SW480 (cell line): ENCODE measurements at places on chromosomes 2 and 18.

DNA sequence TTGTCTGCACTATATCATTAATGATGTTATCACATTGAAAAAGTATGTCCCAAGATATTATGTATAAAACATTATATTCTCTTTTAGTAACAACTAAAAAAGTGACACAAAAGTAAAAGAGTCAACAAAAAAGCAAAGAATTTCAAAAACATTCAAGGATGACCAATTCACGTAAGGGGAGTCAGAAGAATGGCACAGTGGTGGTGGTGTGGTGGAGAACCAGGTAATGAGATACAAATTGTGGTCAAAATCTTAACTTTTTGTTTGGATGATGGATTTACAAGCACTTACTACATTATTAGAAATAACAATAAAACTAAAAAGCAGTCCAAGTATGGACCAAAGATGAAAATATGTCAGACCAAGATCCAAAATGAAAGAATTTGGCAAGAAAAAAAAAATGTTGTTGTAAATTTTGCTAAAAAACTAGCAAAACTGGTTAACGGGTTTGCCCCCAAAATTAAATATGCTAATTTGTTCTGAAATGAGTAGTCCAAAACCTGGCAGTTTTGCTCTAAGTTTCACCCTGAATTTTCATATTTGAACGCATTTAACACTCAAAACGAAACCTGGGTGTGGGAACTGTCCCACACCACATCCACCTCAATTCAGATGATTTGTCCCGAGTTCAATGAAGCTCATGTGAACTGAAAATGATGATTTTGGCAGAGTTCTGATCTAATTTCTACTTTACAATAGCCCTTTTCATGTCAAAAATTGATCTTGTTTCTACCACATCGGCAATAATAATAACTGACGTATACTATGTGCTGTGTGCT lies 135.8 kb downstream of the IKZF2 start:
- no peak for DNase-seq

DNA sequence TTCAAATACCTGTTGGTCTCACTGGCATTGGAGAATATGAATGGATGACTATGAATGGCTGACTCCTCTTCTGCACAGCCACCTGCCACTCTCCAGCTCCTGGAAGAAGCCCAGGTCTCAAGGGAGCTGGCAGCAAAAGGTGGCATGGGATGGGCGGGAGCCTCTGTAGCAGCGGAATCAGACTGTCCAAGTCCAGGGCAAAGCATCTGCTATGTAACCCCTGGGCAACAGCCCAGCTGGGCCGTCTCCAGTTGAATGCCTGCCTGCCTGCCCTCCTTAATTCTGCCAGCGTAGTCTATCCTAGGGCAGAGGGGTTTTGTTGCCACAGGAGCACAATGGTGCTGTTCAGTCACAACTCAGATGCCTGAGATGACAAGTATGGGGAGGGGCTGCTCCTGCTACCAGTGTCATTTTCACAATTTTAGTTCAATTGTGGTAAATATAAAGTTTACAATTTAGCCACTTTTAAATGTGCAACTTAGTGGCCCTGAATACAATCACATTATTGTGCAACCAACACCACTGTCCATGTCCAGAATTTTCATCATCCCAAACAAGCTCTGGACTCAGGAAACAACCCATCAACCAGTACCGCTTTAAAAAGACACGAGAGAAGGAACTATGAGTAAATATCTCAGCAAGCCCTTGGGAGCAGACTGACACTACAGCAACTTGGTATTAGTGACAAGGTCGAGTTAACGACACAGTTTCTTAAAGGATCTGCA lies 115.2 kb downstream of the MYO5B start:
- no peak for DNase-seq

- DNase-seq: peak; percentile 70
Observed at GRCh38 chr18:111306-112014, 46.9 kb upstream of the USP14 start.

DNA sequence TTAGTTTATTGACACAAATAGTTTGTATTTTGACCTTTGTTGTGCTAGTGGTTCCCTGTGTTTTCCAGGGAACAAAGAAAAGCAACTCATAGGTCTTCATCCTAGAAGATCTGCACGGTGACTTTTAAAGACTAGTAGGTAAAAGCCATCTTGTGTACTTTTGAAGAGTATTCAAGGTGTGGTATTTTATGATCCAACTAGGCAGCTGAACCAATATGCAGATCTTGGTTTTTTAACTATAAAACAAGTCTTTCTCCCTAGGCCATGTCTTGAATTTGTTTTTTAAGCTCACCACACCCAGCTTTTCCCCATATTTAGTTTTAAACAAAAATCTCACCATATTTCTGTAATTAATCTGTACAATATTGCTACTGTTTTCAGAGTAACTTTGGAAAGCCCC lies 30.0 kb upstream of the MYO1B start:
- no peak for DNase-seq

DNA sequence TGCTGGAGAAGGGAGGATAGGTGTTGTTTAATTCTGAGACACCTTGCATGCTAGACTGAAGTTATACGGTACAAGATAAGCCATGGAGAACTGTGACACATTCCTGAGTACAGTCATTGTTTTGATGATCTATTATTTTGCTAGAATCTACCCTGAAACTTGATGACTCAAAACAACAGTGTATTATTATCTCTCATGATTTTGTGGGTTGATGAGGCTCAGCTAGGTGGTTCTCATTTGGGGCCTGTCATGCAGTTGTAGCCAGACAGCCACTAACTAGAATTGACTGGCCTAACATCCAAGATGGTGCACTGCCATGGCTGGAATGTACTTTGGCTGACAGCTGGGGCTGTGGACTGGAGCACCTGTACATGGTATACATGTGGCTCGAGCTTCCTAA lies 5.4 kb upstream of the IL1R1 start:
- DNase-seq: no peak

DNA sequence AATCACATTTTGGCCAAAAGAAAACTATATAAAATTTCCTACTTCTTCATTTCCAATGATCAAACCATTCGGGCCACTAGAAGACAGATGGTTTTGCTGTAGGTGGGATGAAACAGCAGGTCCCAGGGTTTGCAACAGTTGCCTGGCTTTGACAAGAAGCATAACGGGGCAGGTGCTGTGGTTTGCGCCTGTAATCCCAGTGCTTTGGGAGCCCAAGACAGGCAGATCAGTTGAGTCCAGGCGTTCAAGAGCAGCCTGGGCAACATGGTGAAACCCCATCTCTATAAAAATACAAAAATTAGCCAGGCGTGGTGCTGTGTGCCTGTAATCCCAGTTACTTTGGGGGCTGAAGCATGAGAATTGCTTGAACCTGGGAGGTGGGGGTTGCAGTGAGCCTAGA lies 81.4 kb upstream of the XPO1 start:
- no peak for DNase-seq

- no peak for DNase-seq
Observed at GRCh38 chr2:64456293-64456692, 2.3 kb downstream of the LGALSL start.

DNA sequence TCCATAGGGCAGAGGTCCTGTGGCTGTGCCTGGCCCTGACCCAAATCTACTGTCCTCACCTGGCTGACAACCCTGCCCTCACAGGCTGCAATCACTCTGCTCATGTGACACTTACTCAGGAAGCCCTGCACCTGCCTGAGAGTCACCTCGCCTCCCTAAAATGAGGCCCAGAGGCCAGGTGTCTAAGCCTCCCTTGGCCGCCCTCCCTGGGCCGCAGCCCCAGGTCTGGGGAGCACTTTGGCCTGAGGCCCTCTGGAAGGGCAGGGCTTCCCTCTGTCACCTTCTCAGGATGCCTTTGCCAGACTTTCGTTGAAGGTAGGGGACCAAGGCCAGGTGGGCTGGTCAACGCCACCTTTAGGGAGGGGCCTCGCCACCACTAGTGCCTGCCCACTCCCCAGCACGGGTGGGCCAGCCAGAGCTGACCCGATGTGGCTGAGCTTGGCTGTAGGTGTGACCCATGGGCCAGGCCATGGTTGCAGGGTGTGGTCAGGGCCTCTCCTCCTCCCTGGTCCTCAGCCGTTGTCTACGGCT lies 6.1 kb upstream of the GPC1 start:
- no peak for DNase-seq

- DNase-seq: peak; percentile 33
Observed at GRCh38 chr2:27322301-27322765, 564 bp downstream of the MPV17 start.

- DNase-seq: no peak
Observed at GRCh38 chr18:57075716-57076400, 71.0 kb upstream of the BOD1L2 start.

- no peak for DNase-seq
Observed at GRCh38 chr18:23274638-23275482, 139.6 kb downstream of the CABLES1 start.

- peak; percentile 90 for DNase-seq
Observed at GRCh38 chr2:219249203-219249980, 3.7 kb upstream of the TUBA4B start.

- DNase-seq: peak; percentile 2
Observed at GRCh38 chr18:67386032-67386431, 130.5 kb downstream of the DSEL start.

DNA sequence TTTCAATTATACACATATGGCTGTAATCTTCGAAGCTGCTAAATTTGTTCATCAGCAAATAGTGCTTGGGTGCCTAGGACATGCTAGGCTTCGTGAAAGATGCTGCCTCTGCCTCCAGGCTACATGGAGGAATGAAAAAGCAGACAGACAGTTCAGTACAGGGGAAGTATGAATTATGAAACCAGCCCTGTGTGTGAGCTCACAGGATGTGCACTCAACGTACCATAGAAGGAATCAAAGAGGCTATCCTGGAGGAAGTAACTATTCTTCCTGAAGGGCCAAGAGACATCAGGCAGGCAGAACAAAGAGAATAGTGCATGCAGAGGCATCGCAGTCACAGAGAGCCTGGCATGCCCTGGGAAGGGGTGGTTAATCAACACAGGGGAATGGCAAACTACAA lies 61.4 kb downstream of the DYM start:
- DNase-seq: no peak

GRCh38 chr18:54671291-54671881 lies 80.3 kb downstream of the DYNAP start:
- peak; percentile 13 for DNase-seq

DNA sequence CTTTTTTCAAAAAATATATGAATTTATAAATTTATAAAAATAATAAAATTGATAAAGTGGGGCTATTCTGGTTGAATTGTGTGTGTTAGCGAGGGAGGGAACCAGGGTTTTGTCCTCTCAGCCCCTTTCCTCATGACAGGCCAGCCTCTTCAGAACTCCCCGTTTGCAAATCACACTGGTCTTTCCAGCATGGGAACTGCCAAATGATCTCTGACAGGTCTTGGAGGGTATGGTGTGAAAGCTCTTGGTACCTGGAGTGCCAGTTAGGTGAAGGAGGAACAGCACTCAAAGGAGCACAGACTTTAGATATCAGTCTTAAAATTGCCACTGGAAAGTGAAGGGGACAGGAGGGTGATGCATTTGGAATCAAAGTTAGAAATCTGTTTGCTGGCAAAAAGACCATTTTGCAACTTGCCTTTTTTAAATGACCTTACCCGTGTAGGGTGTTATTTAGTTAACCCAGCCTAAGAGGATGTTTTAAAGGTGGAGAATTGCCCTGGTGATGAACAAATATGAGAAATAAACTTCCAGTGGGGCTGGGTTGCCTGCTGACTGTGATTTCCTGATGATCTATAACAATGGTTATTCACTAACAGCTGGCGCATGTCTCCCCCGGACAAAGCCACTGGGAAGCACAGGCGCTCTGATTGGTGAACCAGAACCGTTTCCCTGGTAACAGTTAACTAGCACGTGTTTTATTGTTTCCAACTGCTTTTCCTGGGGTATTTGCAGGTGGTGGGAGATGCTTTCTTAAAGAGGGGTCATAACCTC lies 85.3 kb upstream of the EFEMP1 start:
- DNase-seq: peak; percentile 11

DNA sequence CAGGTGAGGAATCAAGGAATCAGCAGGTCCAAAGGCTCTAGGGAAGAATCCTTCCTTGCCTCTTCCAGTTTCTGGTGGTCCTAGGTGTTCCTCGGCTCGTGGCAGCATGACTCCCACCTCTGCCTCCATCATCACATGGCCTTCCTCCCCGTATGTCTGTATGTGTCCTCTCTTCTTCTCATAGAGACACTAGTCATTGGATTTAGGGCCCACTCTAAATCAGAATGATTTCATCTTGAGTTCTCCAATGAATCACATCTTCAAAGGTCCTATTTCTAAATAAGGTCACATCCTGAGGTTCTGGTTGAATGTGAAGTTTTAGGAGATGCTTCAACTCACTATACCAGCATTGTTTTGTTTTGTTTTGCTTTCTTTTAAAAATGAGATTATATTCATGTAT lies 11.1 kb upstream of the AGFG1 start:
- no peak for DNase-seq

DNA sequence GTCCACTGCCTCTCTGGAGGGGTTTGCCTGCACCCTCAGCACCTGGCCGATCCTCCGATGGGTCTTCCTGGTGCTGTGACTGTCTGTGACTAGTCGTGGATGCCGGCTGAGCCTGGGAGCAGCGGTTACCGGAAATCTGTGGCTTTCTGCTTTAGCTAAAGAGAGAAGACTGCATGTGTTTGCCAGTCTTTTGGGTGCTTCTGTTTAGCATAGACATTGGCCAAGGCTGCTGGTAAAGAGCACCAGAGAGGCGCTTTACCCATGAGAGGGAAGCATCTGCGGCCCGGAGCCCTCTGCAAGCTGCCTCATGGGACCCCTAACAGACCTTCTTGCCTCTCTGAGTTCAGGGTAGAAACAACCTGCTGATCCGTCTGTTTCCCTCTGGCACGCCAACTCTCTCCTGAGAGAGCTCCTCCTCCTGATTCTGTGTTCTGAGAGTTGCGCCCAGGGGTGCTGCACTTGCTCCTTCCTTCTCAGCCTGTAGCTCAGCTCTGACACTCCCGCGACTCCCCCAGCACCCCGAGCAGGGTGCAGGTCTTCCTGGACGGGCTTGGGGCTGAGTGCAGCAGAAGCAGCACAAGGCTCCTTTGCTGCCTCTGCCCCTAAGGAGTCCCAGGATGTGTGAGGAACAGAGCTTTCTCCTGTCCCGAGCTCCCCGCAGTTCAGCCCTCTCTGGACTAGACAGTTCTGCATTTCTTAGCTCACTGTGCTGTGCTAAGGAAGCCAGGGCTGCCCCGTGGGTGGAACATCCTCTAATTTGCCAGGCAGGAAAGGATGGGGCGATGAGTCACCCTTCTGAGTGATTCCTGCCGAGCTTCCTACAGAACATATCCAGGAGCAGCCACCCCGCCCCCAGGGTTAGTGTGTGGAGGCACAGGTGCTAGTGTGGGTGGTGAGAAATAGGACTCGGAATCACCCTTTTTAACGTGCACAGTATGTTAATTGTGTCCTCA lies 203.2 kb downstream of the SH3RF3 start:
- DNase-seq: peak; percentile 98

DNA sequence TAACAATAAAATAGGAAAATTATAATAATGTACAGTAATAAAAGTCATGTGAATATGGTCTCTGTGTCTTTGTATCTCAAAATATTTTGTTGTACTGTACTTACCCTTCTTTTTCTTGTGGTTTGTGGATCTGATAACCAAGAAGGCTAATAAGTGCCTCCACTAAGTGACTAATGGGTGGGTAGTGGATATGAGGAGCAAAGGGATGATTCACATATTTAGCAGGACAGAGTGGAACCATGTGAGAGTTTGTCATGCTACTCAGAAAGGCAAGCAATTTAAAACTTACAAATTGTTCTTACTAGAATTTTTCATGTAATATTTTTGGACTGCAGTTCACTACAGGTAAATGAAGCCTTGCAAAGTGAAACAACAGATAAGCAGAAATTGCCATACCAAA lies 1241.2 kb upstream of the CDH2 start:
- DNase-seq: no peak
